ENCODE measurements at places on chromosomes 2 and 18.

- DNase-seq, result no peak
These were observed 239.8 kb upstream of the MYT1L start for GRCh38 chr2:2570871-2571270.

DNA sequence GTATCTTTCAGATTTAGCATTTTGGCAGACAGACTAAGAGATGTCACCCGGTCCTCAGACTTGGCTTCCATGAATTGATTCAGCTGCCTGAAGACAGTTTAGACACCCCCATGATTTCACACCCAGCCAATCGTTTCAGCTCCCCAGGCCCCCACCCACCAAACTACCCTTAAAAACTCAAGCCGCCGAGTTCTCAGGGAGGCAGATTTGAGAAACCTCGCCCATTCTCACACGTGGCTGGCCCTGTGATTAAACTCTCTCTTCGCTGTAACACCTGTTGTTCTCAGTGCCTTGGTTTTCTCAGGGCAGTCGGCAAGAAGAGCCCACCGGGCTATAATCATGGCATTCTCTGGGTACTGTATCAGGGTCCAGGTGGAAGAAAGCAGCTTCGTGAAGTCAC, 35.2 kb downstream of the UXS1 start:
- no peak for DNase-seq

- DNase-seq, result no peak
These were observed 209.2 kb downstream of the MCFD2 start for GRCh38 chr2:46706264-46706983.

DNA sequence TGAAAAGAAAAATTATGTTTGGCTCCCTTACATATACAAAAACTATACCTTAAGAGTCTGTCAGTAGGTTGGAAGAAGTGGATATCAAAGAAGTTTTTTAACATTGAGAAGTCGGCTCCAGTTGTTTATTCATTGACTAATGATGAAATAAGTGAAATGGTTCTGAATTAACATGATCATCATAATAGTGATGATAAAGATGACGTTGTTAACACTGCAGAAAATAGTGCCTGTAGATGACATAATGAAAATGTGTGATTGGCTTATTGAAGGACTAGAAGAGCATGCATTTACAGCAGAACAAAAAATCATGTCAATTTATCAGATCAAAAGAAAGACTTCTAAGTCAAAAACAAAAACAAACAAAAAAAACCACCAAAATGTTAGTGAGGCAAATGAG, 1125.4 kb upstream of the NXPH2 start:
- DNase-seq, result no peak

GRCh38 chr2:20585710-20586594, 64.9 kb downstream of the HS1BP3 start:
- no peak for DNase-seq

DNA sequence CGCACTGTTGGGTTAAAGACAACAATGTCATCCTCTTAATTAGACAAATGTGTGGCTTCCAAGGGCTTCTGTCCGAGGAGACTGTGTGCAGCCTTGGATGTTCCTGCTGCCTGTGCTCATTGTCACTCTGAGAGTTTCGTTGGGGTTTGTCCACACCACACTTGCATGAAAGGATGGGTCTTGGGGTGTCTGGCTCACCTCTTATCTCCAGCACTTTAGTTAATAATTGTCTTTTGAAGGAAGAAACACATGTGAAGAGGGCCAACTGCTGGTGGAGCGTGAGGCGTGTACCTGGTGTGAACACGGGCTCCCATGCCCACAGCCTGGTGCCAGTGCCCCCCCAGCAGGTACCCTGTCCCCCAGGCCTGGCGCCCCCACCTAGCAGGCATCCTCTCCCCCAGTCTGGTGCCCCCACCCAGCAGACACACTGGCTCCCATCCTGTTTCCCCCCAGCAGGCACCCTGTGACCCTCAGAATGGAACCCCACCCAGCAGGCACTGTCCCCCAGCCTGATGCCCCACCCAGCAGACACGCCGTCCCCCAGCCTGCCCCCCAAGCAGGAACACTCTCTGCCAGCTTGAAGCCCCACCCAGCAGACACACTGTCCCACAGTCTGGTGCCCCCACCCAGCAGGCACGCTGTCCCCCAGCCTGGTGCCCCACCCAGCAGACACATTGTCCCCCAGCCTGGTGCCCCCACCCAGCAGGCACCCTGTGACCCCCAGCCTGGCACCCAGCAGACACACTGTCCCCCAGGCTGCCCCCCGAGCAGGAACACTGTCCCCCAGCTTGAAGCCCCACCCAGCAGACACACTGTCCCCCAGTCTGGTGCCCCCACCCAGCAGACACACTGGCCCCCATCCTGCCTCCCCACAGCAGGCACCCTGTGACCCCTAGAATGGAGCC, 96.3 kb upstream of the TMEM18 start:
- no peak for DNase-seq

DNA sequence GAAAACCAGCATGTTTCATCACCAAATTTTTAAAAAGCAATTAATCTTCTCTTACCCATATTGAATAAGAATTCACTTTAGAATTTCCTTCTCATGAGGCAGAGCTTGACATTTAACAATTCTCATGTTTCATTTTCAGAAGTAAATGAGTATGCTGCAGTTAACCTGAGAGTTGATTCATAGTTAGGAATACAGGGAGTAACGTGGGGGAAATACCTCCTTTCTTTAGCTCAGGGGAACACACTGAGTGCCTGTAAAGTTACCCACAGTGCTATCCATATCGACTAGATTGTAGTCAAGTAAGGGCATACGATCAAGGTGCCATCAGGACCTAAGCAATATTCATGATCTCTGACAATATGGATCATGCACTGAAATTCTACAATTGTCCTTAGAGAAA, 38.9 kb upstream of the ATIC start:
- DNase-seq, result no peak

GRCh38 chr2:214724741-214725140, 84.7 kb downstream of the BARD1 start:
- no peak for DNase-seq

- DNase-seq, result no peak
These were observed 67.1 kb downstream of the DIS3L2 start for GRCh38 chr2:232028631-232029030.

GRCh38 chr2:99451686-99452085, 38.1 kb downstream of the REV1 start:
- DNase-seq, result no peak

- no peak for DNase-seq
These were observed 180.0 kb downstream of the INSIG2 start for GRCh38 chr2:118268268-118268667.

DNA sequence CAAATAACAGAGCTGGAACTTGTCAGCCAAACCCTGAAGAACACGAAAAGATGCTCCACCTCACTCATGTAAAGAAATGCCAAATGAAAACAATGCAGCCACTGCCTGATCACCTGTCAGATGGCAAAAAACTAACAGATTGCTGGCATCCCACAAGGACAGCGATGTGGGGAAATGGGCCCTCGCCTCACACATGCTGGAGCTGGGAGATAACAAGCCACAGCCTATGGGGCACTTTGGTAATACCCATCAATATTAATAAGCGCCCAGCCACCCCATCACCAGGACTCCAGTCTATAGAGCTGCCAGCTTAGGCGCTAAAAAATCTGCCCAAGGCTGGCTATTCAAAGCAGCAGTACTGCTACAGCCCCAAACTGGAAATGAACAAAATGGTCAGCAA, 27.0 kb downstream of the TFCP2L1 start:
- no peak for DNase-seq

- no peak for DNase-seq
These were observed 387.8 kb downstream of the CDH7 start for GRCh38 chr18:66138642-66139041.

- DNase-seq, result no peak
These were observed 48.7 kb downstream of the IL1RL2 start for GRCh38 chr2:102235491-102235890.

- DNase-seq, result no peak
These were observed 125.8 kb downstream of the UBE2E3 start for GRCh38 chr2:181106229-181106628.

- peak; percentile 1 for DNase-seq
These were observed 1544.4 kb downstream of the LRP1B start for GRCh38 chr2:140586379-140586778.

GRCh38 chr2:74867841-74868658, 34.1 kb downstream of the HK2 start:
- DNase-seq, result no peak
